ENCODE measurements at places on chromosomes 5 and 9. TPM values are rescaled to one million over a fixed set of nuclear protein-coding genes. Genes with fewer than 3 reads are reported as not detected.

The MLANA gene
- not detected for total RNA-seq

The C5orf34 gene
- 0.63 TPM for total RNA-seq

The SOX30 gene
- not detected for total RNA-seq

GRCh38 chr9:89428901-89429890, 68.7 kb downstream of the SEMA4D start:
- no peak for DNase-seq
- no peak overlapping the region for H3K4me3 ChIP-seq
- H3K27ac ChIP-seq = no peak overlapping the region
- H3K36me3 ChIP-seq = no peaks in the 10 kb centered on the region

GRCh38 chr9:111034898-111035539, 3.3 kb downstream of the LPAR1 start:
- H3K27ac ChIP-seq = peak overlapping the region; percentile 98
- peaks cover 18% of the 10 kb centered on the region for H3K4me1 ChIP-seq
- peaks cover 7% of the 10 kb centered on the region for H3K36me3 ChIP-seq
- peak overlapping the region; percentile 92 for H3K4me3 ChIP-seq
- no peak for DNase-seq
- no peaks in the 10 kb centered on the region for H3K27me3 ChIP-seq

- DNase-seq = no peak
- H3K27ac ChIP-seq = no peak overlapping the region
- H3K27me3 ChIP-seq = no peaks in the 10 kb centered on the region
- H3K4me3 ChIP-seq = no peak overlapping the region
- no peaks in the 10 kb centered on the region for H3K36me3 ChIP-seq
- no peaks in the 10 kb centered on the region for H3K4me1 ChIP-seq
Measured at GRCh38 chr5:32836176-32836575, 125.1 kb downstream of the NPR3 start.

- H3K4me1 ChIP-seq = no peaks in the 10 kb centered on the region
- H3K36me3 ChIP-seq = no peaks in the 10 kb centered on the region
- H3K4me3 ChIP-seq = no peak overlapping the region
- H3K27me3 ChIP-seq = no peaks in the 10 kb centered on the region
Measured at GRCh38 chr9:101119206-101119819, 90.8 kb downstream of the PLPPR1 start.

DNA sequence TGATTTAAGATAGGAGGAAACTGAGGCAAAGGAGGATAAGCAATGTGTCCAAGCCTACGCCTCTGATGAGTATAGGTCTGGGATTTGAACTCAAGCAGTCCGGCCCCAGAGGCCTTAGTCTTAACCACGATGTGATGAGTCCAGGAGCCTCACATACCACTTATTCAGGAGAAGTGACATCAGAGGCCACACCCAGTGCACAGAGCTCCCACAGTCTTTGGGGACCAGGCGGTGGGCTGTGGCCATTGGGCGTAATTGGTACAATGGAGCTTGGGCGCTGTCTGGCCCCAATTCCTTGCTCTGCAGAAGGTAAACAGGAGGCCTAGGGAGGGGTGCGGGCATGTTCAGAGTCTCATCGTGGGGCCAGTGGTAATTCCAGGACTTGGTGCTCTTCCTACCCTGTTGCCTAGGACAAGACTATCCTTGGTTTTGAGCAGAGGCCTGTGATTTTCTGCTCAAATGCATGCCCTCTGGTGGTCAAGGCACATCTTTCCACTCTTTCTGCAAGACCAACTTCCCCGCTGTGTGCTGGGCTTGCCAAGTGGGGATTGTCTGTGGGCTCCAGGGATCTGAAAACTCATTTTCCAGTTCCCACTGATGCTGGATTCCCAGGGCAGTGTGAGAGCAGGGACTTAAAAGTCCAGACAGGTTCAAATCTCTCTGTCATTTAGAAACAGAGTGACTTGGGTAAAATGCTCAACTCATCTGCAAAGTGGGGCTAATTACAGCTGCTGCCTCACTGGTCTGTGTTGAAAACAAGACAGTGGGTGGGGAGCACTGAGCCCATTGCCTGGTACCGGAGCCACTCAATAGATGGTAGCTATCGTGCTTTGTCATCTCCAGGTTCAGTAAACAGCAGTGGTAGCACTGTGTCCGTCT, 15.8 kb downstream of the NDST1 start:
- peak overlapping the region; percentile 73 for H3K27ac ChIP-seq
- H3K27me3 ChIP-seq = no peaks in the 10 kb centered on the region
- H3K36me3 ChIP-seq = peaks cover 2% of the 10 kb centered on the region
- peaks cover 50% of the 10 kb centered on the region for H3K4me1 ChIP-seq
- no peak for DNase-seq

- DNase-seq = no peak
- no peaks in the 10 kb centered on the region for H3K36me3 ChIP-seq
- H3K27ac ChIP-seq = no peak overlapping the region
- H3K4me1 ChIP-seq = no peaks in the 10 kb centered on the region
Measured at GRCh38 chr9:125852386-125852785, 105.2 kb downstream of the PBX3 start.

Measured in tibial nerve (tissue), 4 donors.